ENCODE measurements at places on chromosomes 3 and 15.

GRCh38 chr3:52019352-52020080, 23.8 kb upstream of the RPL29 start:
- no peak for DNase-seq

DNA sequence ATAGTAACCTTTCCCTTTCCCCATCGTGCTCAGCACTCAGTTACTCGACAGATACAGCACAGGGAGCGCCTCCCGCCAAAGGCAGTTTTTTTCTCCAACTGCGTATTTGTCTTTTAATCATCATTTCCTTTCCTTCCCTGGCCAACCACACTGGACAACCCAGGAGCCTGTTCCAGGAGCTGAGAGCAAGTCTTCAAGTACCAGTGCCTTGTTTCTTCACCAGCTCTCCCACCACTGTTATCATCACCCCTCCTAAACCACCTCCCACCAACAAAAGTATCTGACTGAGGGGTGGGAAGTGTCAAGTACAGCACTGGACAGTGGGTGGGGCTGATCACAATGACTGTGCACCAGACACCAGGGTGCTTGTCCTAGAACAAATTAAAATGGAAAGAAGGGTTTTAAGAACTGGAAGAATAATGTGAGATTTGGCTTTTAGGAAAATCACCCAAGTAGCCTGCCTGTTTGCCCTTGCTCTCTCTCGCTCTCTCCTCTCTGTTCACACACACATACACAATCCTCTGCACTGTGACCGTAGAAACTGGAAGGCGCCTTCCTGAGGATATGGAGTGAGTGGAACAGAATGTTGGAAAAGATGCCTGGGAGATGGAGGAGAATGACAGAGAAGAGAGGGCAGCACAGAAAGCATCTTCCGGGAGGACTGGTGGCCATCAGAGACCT, 126.3 kb downstream of the TNIK start:
- DNase-seq = no peak

DNA sequence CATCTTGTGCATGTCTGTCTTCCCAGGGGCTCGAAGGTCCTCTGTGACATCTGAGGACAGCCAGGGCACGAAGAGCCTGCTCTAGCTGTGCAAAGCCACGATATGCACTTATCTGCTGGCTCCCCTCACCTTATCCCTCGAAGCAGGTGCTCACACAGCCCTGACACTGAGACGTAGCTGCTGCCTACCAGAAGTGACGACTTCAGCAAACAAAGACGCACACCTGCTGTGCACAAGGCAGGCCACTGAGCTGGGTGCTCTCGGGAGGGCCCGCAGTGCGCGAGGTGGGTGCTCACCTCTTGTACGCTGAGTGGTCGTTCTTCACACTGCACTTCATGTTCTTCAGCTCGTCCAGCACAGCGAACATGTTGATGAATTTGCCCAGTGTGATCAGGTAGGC, 37.3 kb downstream of the CYFIP1 start:
- no peak for DNase-seq

GRCh38 chr3:104437131-104437750, 929.5 kb upstream of the ALCAM start:
- no peak for DNase-seq

- no peak for DNase-seq
These were observed 705 bp downstream of the NIPA2 start for GRCh38 chr15:22839046-22839695.

DNA sequence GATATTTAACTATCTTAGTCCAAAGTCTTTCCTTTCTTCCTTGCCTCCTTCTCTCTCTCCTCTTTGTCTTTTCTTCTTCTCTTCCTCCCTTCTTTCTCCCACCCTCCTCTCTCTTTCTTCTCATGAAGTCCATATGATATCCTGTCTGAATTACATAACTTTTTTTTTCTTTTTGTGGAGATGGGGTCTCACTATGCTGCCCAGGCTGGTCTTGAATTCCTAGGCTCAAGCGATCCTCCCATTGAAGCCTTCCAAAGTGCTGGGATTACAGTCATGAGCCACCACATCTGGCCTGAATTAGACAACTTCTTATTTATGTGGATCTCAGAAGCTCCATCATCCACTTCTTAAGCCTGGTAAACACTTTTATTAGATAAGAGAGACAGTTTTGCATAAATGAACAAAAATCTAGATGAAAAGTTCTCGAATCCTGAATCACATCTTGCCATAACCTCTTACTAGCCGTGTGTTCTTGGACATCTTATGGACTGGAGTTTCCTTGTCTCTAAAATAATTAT, 206.5 kb downstream of the LPP start:
- no peak for DNase-seq

- DNase-seq = no peak
These were observed 163.4 kb upstream of the NUDT16 start for GRCh38 chr3:131218196-131218595.

DNA sequence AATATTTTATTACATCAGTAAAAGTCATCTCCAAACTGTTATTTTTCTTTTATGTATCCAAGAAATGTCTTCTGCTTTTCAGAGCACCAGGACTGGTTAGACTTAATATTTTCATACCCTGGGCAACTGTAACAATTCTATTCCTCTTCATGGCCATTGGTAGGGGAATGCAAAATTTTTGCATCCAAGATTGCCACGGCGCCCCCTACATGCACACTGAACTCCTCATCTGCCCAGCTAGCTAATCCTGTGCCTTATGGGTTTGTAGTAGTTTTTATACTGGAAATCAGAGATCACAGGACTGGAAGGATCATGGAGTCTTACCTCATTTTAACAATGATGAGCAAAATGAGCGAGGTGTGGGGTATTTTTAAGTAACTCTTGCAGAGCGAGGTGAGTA, 74.2 kb downstream of the CRTC3 start:
- DNase-seq = no peak

- DNase-seq = no peak
These were observed 10.6 kb upstream of the SOX2 start for GRCh38 chr3:181701096-181701495.

GRCh38 chr15:64460206-64460723, at the start of gene ZNF609:
ZNF609 (plus strand) TSS chr15:64460578; CDS start chr15:64499420, 38,842 bp downstream.
- peak; percentile 97 for DNase-seq

DNA sequence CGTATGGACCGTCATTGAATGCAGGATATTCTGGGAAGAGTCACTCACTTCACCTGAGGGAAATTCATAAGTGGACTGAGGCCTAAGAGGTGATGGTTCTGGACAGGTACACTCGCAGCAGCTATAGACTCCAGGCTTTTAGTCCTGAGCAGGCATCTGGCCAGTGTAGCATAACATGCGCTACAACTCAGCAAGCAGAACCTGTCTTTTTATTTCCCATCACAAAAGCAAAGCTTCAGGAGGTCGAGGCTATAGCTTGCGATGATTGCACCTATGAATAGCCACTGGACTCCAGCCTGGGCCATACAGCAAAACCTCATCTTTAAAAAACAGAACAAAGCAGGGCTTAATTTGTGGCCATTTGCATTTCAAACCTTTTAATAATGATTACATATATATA, 185.8 kb downstream of the KCNH8 start:
- DNase-seq = no peak

GRCh38 chr3:189683546-189684255, 52.5 kb downstream of the TP63 start:
- no peak for DNase-seq

GRCh38 chr3:177811112-177811511, 613.8 kb upstream of the TBL1XR1 start:
- DNase-seq = no peak

DNA sequence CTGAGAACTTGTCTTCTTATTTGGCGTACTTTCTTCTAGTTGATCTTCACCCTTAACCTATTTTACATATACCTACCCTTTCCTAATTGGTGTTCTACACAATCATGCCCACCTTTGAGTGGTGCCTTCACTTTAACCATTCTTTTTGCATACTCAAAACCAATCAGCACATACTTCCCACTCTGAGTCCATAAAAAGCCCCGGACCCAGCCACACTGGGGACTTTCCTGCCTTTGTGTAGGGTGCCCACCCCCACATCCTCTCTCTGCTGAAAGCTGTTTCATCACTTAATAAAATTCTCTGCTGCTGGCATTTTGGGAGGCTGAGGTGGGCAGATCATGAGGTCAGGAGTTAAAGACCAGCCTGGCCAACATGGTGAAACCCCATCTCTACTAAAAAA, 15.9 kb upstream of the CHST2 start:
- no peak for DNase-seq

- no peak for DNase-seq
These were observed 188.5 kb downstream of the ZNF621 start for GRCh38 chr3:40713306-40713705.

DNA sequence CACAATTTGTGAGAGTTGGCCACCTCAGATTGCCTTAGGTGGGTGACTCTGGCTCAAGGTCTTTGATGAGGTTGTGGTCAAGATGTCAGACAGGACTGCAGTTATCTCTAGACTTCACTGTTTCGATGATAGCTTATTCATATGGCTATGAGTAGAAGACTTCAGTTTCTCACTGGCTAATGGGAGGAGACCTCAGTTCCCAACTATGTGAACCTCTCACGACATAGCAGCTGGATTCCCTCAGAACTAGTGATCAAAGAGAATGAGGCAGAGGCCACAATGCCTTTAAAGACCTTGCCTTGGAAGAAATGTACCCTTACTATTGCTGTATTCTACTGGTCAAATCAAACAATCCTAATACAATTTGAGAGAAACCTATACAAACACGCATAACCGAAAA, 607.5 kb upstream of the ROBO2 start:
- DNase-seq = no peak

GRCh38 chr3:183490653-183491052, 62.2 kb upstream of the MCF2L2 start:
- no peak for DNase-seq

GRCh38 chr15:41969851-41970431, 2.4 kb downstream of the EHD4 start:
- peak; percentile 60 for DNase-seq

DNA sequence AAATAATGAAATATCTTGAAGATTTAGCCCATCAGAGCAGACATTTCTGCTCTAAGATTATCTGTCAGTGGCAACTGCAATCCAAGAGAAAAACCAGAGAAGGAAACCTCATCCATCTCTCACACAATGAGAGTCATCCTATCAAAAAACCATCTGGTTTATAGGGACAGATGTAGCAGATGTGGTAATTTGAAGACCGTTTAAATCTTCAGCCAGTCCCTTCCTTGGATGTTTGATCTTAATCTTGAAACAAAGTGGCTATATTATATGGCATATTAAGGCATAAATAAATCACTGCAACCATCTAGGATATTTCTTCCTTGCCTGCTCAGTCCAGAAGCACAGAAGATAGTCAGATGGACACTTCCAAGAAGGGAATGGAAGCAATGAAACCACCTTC, 305.3 kb downstream of the MAGI1 start:
- DNase-seq = no peak

DNA sequence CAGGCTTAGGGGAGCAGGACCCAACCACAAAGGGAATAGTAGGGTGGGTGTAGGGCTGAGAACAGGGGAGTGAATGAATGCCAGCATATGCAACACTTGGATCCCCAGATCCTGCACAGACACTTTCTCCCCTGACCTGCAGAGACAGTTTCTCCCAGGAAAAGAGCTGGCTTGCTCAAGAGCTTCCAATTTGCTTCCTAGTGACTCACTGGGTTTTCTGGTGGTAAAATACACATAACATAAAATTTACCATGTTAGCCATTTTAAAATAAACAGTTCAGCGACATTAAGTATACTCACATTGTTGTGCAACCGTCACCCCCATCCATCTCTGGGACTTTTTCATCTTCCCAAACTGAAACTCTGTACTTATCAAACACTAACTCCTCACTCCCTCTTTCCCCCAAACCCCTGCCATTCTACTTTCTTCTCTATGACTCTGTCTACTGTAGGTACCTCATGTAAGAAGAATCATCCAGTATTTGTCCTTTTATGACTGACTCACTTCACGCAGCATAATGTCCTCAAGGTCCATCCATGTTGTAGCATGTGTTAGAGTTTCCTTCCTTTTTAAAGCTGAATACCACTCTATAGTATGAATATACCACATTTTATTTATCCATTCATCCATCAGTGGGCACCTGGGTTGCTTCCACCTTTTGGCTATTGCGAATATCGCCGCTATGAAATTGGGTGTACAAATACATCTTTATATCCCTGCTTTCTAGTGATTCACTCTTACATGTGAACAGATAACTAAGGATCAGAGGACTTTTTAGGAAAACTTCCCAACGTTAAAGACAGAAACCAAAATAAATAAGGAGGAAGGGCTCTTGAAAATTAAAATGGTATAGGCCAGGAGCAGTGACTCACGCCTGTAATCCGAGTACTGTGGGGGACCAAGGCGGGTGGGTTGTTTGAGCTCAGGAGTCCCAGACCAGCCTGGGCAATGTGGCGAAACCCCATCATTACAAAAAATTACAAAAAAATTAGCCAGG, 95.6 kb upstream of the TJP1 start:
- DNase-seq = no peak

DNA sequence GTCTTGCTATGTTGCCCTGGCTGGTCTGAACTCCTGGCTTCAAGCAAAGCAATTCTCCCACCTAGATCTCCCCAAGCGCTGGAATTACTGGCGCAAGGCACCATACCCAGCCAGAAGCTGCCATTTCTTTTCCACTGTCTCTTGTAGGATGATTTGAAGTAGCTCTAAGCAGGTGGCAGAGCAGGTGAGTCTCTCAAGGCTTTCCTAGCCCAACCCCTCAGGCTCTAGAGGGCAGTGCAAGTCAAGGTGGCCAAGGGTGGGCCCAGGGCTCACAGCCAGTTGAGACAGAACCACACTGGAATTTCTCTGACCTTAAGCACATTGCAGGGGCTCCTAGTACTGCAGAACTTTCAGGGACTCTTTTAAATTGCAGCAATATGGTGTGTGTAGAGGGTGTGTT, 15.6 kb upstream of the DAG1 start:
- DNase-seq = no peak

GRCh38 chr15:65285291-65286068, 1.2 kb downstream of the PARP16 start:
- no peak for DNase-seq

DNA sequence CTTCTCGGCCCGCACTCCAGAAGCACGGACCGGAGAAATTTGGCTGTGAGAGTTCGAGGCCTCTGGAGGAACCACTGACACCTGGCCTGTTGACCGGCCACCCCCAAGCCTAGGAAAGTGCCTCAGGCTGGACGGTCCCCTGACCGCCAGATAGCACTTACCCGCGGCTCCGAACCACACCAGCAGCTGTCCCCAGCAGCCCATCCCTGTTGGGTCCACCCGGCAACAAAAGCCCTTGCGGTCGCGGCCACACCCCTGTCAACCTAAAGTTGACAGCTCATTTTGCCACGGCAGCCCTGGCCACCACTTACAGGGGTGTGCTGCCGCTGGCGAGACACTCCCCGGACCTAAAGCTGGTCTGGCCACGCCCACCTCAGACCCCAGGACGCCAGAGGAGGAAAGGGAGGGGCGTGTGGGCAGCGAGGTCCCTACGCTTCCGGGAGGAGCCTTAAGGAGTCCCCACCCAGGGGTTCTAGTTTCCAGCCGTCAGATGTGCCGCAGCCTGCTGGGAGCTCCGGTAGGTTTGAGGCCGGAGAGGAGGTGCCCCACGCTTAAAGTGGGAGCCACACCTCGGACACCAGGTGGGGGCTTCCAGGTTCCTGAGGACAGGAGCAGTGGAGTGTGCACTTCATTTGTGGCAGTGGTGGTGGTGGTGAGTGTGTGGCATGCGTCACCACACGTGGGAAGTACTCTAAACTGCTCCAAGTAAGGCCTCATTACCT, at the start of gene LTK:
Gene LTK (minus strand): TSS at position 322 of the 722 bp plus-strand sequence. CDS start 118 bp downstream, at position 204.
- DNase-seq = no peak

- no peak for DNase-seq
These were observed 17.3 kb downstream of the LTF start for GRCh38 chr3:46447228-46447985.

- DNase-seq = no peak
These were observed 8.3 kb downstream of the RPL14 start for GRCh38 chr3:40465456-40465855.

Measured in mesenteric fat pad (tissue), 1 donor.